ENCODE measurements at places on chromosomes 11 and 22.

GRCh38 chr22:27312565-27312964, 489.0 kb downstream of the MN1 start:
- DNase-seq = no peak

GRCh38 chr11:933142-933851, 7.6 kb downstream of the AP2A2 start:
- no peak for DNase-seq

- peak; percentile 15 for DNase-seq
Observed at GRCh38 chr11:76512851-76513653, 68.2 kb downstream of the EMSY start.

GRCh38 chr11:61542024-61542461, 33.5 kb downstream of the LRRC10B start:
- no peak for DNase-seq

- DNase-seq = no peak
Observed at GRCh38 chr11:122780296-122780949, 57.9 kb upstream of the CRTAM start.

- no peak for DNase-seq
Observed at GRCh38 chr11:31825838-31826484, 14.8 kb upstream of the PAX6 start.

DNA sequence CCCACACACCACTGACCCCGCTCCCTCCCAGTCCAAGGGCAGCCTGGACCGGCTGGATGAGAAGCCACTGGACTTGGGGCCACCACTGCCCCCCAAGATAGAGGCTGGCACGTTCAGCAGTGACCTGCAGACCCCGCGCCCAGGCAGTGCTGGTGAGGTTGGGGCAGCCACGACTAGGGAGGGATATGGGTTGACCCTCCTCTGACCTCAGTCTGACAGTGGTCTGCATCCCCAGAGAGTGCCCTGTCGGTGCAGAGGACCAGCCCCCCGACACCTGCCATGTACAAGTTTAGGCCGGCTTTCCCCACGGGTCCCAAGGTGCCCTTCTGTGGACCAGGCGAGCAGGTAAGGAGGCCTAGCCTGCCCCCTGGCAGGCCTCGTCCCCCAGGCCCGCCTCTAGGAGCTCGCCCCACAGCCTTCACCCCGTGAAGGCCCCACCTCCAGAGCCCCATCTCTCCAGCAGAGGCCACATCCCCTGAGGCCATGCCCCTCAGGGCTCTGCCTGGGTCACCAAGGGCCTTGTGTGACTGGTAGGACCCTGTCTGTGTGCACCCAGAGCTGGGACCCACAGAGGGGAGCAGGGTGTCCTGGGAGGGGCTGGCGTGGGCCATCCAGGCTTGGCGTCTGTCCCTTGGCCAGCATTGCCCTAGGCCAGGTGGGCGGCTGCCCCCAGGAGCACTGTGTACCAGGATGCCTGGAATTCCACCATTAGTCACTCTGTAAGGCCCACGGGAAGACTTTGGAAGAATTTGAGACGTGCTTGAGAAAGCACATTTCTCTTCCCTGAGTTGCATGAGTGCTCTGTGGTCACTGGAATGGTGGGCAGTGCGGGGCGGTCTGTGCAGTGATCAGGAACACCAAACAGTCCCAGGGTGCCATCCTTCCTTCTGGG, 9.4 kb downstream of the CCDC188 start:
- DNase-seq = no peak

DNA sequence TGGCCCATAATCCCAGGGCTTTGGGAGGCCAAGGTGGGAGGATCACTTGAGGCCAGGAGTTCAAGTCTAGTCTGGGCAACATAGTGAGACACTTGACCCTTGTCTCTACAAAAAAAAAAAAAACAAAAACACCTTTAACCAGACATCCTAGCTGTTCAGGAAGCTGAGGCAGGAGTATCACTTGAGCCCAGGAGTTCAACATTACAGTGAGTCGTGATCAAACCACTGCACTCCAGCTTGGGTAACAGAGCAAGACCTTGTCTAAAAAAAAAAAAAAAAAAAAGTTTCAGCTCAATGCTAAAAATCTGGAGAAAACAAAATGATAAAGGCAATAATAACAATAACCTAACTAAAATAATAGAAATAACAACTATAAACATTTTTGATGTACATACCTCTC, 22.6 kb upstream of the APLP2 start:
- DNase-seq = no peak

GRCh38 chr22:20857247-20857643, 1.4 kb downstream of the PI4KA start:
- DNase-seq = no peak

- DNase-seq = no peak
Observed at GRCh38 chr11:31780078-31780477, 31.0 kb downstream of the PAX6 start.

DNA sequence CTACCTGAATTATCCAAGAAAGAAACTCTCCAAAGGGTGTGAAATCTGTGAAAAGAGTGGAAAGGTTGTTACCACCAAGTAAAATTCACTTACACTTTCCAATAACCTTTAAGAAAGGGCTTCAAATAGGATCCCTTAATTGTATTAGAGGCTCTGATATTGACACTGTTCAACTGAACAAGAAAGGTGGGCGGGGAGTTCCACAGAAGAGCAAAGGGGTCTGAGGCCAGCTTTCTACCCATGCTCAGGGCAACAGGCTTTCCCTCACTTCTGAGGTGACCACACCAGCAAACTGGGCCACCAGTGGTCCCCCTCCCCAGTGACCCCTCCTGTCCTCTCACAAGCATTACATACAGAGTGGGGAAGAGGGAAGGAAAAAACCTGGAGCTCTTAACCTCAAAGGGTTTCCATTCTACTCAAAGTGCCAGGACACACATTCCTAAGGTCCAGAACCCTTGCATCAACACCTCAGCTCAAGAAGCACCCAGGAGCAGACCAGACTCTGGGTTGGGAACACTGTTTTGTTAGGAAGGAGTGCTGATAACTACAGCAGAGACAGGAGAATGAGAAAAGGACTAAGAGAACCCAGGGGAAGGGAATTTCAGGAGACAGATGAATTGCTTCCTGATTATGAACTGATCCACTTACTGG, 71.6 kb upstream of the AKIP1 start:
- no peak for DNase-seq

DNA sequence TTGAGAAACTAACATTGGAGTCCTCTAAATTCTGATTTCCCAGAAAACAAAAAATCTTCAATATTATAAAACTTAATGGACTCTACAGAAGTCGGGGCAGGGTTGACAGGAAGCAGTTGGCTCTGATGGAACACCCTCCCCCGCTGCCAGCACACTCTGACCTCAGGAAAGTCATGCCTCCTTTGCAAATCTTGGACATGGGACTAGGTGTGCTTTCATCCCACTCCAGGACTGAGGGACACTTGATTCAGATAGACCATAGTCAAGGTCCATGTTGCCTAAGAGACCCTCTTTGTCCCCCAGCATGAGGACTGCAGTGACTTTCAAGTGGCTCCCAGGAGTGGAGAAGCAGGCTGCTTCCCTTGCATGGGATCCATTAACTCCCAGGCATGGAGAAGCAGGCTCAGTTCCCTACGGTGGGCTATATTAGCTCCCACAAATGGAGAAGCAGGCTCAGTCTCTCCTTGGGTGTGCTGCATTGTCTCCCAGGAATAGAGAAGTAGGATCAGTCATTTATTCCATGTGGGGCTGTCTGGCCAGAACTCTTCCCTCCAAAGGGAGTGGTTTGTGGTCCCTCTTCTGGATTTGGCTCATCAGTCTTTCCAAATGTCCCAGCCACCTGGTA, 38.3 kb downstream of the C22orf31 start:
- DNase-seq = no peak

DNA sequence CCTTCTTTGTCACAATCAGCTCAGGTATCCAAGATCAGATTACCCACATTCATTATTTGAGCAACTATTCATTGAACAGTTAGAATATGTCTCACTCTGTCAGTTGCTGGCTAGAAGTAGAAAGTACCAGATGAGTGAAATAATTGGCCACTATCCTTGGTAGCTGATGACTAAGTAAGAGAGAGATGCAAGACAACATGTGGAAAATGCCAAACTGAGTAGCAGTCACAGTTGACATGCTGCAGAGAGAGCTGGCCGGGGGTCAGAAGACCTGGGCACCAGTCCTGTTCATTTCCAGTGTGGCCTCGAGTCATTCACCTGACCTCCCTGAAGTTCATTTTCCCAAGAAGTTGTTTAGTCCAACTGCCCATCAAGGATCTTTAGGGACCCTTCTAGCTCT, 22.5 kb upstream of the SMIM35 start:
- no peak for DNase-seq

- DNase-seq = no peak
Observed at GRCh38 chr22:40276996-40277823, 69.1 kb upstream of the ADSL start.

DNA sequence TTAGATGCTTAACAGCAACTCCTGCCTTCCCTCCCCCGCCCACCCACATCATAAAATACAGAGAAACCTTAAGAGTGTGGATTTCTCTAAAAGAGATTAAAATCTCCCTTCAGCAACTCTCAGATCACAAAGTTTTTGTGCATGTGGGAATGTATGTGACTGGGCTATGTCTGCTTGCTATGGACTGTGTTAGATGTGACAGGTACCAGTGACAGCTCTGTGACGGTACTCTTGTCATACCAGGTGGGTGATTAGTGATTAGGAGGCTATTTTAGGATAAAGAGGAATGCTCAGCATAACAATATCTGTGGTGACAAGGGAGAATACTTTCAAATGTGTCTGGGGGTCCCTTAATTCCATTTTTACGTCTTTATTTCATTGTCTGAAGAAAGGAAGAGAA, 60.2 kb downstream of the SYT9 start:
- DNase-seq = no peak

GRCh38 chr11:92253945-92254344, 29.3 kb downstream of the FAT3 start:
- no peak for DNase-seq

- no peak for DNase-seq
Observed at GRCh38 chr22:26483043-26483438, 542 bp downstream of the HPS4 start.

GRCh38 chr11:10314199-10315072, 9.6 kb downstream of the ADM start:
- peak; percentile 55 for DNase-seq

DNA sequence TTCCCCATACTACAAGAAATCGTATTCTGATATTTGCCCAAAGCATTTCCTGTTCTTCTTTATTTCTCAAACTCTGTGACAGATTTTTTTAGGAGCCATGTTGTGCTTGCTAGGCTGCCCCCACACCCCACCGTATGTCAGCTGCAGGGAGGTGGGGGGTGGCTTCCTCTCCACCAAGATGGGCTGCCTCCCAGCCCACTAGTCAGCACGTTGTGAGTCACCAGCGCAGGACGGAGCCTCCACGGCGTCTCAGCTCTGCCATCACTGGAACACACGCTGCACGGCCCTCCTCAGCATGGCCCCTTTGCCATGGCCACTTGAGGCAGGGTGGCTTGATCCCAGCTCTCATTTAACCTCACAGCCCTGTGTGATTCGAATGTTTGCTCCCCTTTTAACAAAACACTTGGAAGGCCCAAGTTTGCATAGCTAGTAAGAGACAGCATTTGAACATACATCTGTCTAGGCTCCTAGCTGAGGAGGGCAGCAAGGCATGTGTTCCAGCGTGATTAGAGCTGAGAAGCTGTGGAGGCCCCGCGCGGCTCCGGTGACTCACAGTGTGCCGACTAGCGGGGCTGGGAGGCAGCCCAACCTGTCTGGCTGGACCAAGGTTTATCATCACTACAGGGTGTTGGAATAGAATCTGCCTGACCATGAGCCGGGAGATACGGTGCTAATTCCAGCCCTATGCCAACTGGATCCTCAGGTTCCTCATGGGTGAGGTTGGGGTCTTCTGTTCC, 180.7 kb upstream of the NCAM1 start:
- DNase-seq = no peak

GRCh38 chr11:86162239-86162638, 82.3 kb upstream of the EED start:
- DNase-seq = no peak

GRCh38 chr22:37492428-37493344, 6.5 kb upstream of the MFNG start:
- peak; percentile 71 for DNase-seq

DNA sequence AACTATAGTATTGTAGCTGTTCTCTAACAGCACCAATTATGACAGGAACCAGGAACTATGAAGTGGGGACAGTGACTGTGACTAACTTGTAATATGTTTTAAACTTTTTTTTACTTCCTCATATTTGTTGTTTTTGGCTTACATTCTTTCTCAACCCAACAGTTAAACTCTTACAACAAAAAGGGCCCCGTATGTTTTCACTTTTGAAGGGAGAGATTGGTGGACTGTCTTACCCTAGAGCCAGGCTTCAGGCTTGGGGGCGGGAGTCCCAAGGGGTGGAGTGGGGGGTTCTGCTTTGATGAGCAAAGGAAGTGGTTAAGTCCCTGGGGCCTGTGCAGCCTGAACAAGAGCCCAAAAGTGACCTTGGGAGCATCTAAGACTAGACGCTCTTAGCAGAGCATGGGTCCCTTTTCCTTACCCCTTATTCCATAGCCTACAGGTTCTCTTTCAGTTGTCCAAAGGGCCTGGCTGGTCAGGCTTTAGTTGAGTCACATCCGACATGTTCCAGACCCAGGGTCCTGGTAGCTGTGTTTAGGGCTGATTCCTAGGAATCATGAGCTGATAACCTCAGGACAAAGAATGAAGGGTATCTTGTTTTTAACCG, 38.8 kb downstream of the STIM1 start:
- peak; percentile 21 for DNase-seq

DNA sequence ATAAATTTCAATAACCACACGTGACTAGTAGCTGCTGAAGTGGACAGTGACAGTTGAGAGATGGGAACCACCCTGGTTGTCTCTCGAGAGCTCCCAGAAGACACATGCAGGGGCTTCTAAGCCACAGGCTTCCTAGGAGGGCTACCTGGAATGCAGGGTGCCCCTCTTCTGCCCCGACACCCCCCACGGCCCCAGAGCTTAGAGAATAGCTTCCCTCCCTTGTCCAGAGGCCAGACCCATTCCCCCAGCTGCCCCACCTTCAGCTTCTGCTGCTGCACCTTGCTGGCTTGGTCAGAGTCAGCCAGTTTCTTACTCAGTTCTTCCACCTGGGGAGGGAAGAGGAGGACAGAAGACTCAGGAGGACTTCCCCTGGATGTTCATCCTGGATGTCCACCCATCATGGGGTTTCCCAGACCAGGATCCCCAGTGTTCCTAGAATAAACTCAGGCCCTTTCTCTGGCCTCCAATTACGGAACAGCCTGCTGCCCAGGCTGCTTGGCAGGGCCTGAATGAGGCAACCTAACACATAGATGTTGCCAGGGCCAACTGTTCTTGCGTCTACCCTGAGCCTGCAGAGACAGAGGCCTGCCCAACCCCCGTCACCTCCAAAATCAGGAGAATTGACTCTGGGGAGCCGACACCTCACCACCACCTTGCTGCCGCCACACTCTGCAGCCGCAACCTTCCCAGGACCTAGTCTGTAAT, 12.0 kb downstream of the IL18BP start:
- no peak for DNase-seq

GRCh38 chr11:70901951-70902521, 350.3 kb downstream of the SHANK2 start:
- DNase-seq = no peak

- no peak for DNase-seq
Observed at GRCh38 chr11:126884594-126884993, 116.0 kb downstream of the KIRREL3 start.
